Fibroblast of the aortic adventitia (primary cell): ENCODE measurements at places on chromosomes 12 and 14.

DNA sequence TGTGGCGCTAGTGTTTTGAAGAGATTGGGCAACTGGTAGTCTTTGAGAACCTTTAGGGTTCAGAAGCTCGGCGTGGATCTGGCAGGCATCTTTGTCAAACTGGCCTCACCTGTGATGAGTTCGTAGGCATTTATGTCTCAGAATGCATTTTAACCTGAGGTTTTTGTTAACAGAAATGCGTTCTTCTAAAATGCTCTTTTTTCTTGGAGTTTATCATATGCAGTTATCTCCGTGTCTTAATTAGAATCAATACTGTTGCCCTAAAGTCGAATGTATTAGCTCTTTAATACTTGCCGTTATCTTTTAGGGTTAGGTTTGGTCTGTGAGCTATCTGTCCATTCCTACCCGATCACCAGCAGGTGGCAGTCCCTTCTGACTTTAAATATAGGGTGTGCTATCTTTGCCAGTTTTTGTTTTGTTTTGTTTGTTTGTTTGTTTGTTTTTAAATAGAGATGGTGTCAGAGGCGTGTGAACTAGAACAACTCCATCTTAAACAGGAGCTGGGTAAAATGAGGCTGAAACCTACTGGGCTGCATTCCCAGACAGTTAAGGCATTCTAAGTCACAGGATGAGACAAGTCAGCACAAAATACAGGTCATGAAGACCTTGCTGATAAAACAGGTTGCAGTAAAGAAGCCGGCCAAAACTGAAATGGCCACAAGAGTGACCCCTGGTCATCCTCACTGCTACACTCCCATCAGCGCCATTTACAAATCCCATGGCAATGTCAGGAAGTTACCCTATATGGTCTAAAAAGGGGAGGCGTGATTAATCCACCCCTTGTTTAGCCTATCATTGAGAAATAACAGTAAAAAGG is 1.4 kb downstream of the ATF1 start:
- peak; percentile 60 for DNase-seq

DNA sequence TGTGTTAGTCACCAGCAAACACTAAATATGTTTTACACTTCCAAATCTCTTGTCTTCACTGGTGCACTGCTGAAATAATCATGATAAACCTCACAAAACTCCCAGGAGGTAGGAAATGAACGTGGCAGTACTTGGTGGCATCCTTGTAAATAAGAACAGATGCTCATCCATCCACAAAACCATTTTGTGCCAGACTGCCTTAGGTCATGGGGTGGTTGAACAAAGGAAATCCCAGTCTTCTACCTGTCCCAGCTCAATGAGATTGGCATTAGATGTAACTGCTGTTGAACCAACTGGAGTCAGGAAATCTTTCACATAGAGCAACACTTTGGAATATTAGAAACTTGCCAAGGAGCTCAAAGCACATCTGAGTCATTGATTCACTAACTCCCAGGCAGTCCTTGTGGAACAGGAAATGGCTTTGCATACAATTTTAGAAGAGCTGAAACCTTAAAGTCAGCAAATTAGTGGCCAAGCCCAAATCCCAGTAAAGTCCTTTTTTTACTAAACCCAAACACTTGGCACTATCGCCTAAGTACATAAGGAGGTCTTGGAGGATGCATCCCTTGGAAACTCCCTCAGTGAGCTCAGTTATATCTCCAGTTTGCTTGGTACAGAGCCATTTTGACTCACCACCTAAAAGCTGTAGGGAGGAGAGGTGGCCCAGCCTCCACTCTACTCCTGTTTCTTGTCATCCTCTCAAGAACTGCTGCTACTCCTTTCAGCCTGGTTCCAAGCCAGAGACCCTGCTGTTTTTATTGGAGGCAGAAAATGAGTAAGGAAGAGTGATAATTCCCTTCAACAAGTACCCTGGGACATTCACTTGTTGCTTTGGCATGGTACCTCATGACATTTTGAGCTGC is 208.0 kb downstream of the NOVA1 start:
- peak; percentile 87 for DNase-seq

DNA sequence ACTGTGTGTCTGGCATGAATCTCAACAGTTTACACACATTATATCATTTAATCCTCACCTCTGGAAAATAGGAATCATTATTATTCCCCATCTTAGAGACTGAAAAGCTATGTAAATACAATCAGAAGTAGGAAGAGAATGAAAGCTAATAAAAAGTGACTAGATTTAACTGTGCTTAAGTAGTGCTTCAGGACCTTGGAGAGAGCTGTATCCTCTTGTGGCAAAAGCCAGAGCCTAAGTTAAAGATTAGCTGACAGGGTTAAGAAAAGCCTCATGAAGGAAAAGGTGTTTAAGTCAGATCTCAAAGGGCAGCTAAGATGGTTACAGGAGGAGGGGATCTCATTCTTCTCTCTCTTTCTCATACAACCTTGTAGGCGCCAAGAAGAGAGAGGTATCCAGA is 65.3 kb upstream of the TMEM233 start:
- DNase-seq, result peak; percentile 27

GRCh38 chr12:108815369-108815768 is 42.0 kb downstream of the SSH1 start:
- DNase-seq, result no peak

DNA sequence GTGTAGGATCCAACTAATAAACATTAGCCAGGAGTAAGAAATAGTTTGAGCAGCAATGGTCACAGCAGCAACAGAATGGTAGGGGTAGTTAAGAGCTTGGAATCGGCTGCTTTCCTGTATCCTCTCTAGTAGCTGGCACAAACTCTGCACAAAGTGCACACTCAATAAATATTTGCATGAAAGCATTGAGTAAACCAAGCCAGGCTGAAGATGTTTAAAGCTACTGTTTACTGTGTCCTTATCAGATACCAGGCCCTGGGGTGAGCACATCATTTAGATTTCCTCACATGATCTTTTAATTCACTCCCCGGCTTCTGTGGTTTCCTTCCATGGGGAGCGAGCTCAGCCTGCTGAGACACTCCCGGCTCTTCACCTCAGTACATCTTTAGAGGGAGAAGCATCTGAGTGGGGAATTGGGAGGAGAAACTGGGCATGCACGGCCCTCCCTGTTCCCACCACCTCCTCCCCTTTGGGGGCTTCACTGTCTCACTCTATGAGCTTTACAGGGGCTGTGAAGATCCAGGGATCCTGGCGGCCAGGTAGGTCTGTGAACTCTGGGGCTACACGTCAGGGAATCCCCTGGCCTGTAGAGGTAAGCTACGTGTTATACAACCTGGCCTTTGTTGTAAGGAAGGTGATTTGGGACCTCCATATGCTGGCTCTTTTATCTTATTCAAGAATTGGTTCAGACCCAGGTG is 107.2 kb upstream of the VASH1 start:
- no peak for DNase-seq

DNA sequence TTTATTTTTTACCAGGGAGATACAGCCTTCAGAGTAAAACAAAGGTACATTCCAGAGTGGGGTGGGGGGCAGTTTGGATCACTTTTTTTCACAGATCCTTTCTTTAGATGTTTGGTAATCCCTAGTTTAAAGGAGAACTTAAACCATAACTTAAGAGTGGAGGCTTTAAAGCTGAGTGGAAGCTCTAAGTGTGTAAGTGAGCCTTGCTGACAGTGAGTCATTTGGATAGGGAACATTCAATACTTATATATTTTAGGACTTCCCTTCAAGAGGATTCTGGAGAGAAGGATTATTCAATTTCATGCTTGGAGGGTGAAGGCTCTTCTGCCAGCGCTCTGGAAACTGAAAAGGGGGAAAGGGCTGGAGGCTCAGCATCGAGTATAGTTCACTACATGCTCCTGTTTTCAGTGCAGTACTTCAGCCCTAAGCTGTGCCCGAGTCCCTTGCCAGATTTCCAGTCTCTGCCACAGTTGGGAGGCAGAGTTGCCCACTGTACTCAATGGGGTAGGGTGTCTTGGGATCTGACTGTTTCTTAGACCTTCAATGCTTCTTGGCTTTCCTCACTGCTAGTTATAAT is 8.4 kb downstream of the PRKAG1 start:
- DNase-seq, result no peak

GRCh38 chr14:87754520-87755223 is 238.3 kb downstream of the GALC start:
- DNase-seq, result no peak

GRCh38 chr12:14454098-14454907 is 88.8 kb downstream of the ATF7IP start:
- DNase-seq, result peak; percentile 25
